Right atrium auricular region (tissue), 2 donors: ENCODE measurements at places on chromosomes 1 and 21. TPM values are rescaled to one million over a fixed set of nuclear protein-coding genes. Genes with fewer than 3 reads are reported as not detected.

The POU3F1 gene
- not detected for total RNA-seq

DNA sequence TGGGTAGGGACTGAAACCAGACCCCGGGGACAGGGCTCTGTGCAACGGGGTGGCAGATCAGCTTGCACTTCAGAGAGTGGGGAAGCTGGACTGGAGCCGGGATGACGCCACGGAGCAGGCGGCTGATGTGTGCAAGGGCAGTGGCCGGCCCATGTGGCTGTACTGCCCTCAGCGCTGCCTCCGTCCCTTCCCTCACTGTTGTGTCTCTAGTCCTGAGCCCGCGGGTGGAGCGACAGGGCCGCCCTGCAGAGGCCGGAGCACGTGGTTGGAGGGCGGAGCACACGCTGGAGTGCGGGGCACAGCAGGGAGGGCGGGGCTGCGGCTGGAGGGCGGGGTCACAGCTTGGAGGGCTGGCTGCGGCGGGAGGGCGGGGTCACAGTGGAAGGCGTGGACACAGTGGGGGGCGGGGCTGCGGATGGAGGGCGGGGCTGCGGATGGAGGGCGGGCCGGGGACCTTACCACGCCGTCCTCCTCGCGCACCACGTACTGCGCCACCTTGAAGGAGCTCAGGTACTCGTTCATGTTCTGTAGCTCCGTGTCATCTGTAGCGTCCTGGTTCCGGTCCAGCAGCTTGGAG is 52.4 kb downstream of the CHD5 start:
- no peak for DNase-seq
- peaks cover 11% of the 10 kb centered on the region for H3K4me1 ChIP-seq
- H3K27me3 ChIP-seq = no peaks in the 10 kb centered on the region
- no peak overlapping the region for H3K27ac ChIP-seq

The THEM5 gene
- total RNA-seq = not detected

DNA sequence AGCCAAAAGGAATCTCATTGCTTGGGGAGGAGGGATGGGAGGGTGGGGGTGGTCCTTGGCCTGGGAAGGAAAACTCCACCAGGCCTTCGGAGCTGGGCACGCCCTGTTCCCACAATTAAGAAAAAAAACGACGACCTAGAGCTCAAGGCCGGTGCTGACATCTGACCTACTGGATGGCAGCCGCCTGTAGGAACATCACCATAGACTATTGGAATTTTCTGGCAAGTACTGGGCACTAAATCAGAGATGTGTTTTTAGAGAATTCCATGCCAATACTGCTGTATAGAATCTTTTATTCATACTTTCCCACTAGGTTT is 729 bp downstream of the NADK start:
- H3K27ac ChIP-seq = peak overlapping the region; percentile 95
- H3K27me3 ChIP-seq = no peaks in the 10 kb centered on the region
- peak overlapping the region; percentile 77 for H3K4me3 ChIP-seq
- peaks cover 3% of the 10 kb centered on the region for H3K36me3 ChIP-seq

DNA sequence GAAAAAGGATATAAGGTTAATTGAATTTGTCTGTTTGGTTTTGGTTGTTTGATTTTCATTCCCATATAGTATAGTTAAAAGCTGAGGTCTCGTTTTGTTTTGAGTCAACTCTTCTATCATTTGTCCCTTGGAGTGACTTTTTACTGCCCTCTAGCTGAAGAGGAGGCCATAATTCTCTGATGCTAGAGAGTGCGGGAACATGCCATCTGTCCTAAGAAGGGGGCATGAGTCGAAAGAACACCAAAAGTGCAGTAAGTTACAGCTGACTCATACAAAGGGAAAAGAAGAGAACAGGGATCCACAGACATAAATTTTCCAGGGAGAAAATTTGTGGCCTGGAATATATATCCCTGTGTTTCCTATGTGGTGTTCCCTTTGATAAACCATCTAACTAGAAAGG is 4.1 kb downstream of the KRTAP21-3 start:
- no peaks in the 10 kb centered on the region for H3K36me3 ChIP-seq
- H3K27me3 ChIP-seq = no peaks in the 10 kb centered on the region
- H3K4me1 ChIP-seq = no peaks in the 10 kb centered on the region

DNA sequence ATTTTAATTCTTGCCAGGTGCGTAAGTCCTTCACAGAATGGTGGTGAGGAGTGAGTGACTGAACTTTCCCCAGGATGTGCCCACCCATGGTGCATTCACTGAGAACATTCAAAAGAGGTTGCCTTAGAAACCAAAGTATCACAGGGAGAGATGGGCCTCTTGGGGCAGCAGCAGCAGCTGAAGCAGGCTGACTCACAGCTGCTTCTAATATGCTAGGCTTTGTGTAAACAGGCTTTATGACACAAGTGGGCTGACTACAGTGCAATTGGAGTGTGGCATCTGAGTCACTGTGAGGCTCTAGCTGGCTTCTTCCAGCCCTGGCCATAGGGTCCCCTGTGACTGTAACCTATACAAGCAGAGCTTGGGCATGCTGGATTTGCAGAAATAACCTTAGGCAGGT is 12.6 kb downstream of the PIGP start:
- H3K27me3 ChIP-seq = no peaks in the 10 kb centered on the region
- DNase-seq = peak; percentile 68
- H3K36me3 ChIP-seq = no peaks in the 10 kb centered on the region
- H3K4me1 ChIP-seq = peaks cover 5% of the 10 kb centered on the region

The ITLN2 gene
- total RNA-seq = 6.3 TPM

- H3K4me1 ChIP-seq = no peaks in the 10 kb centered on the region
- no peak overlapping the region for H3K27ac ChIP-seq
Measured at GRCh38 chr1:112524251-112524650, 15.5 kb downstream of the WNT2B start.

The C1orf116 gene
- 0.07 TPM for total RNA-seq

The TMEM50A gene
- 67.2 TPM for total RNA-seq

DNA sequence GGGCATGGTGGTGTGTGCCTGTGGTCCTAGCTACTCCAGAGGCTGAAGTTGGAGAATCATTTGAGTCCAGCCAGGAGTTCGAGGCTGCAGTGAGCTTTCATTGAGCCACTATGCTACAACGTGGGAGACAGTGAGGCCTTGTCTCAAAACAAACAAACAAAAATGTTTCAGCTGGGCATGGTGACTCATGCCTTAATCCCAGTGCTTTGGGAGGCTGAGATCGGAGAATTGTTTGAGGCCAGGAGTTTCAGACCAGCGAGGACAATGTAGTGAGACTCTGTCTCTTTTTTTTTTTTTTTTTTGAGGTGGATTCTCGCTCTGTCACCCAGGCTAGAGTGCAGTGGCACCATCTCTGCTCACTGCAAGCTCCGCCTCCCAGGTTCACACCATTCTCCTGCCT is 5.0 kb upstream of the RPL5 start:
- no peaks in the 10 kb centered on the region for H3K27me3 ChIP-seq
- no peak overlapping the region for H3K4me3 ChIP-seq
- H3K4me1 ChIP-seq = no peaks in the 10 kb centered on the region

- no peak for DNase-seq
- no peak overlapping the region for H3K4me3 ChIP-seq
- H3K36me3 ChIP-seq = no peaks in the 10 kb centered on the region
- no peaks in the 10 kb centered on the region for H3K27me3 ChIP-seq
- no peak overlapping the region for H3K27ac ChIP-seq
Measured at GRCh38 chr1:46725736-46726108, 6.8 kb upstream of the EFCAB14 start.

DNA sequence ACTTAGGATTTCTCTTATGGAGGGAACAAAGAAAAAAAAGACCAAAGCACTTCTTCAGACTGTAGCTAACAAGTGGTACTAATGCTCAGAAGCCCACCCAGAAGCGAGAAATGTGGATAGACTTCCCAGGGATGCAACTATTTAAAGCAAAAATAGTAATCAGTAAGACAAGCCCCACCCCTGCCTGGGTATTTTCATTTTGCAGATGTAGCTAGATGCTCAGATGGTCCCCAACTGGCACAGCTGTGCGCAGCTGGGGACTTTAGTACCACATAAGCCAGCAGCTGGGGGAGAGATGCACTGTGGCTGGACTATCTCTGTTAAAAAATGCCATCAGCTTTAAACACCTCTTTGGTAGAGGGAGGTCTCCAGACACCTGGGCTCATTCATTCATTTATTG is 77.8 kb upstream of the SPAG17 start:
- H3K27me3 ChIP-seq = no peaks in the 10 kb centered on the region
- no peaks in the 10 kb centered on the region for H3K36me3 ChIP-seq
- no peak overlapping the region for H3K4me3 ChIP-seq
- H3K4me1 ChIP-seq = no peaks in the 10 kb centered on the region
- H3K27ac ChIP-seq = no peak overlapping the region
- no peak for DNase-seq

DNA sequence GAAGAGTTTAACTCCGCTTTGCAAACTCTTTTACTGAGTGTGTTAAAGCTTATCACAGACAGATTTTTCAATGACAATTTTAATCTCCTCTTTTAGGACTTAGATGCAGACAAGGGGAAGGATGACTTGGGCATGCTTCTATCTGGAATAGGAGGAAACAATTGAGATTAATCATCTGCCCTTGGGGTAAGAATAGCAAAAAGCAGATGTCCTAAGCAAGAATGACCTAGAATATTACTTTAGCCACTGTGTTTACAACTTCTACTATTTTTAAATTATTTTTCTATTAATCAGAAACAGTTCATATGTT is 569.0 kb upstream of the ADGRL2 start:
- H3K27ac ChIP-seq = peak overlapping the region; percentile 61
- H3K4me1 ChIP-seq = no peaks in the 10 kb centered on the region
- DNase-seq = no peak

The C1orf53 gene
- 12.1 TPM for total RNA-seq

The DISP3 gene
- total RNA-seq = not detected

The FAM167B gene
- total RNA-seq = 2.1 TPM

GRCh38 chr1:15477646-15478212 is 1.8 kb downstream of the CELA2B start:
- H3K4me1 ChIP-seq = no peaks in the 10 kb centered on the region
- no peaks in the 10 kb centered on the region for H3K27me3 ChIP-seq
- no peak overlapping the region for H3K27ac ChIP-seq
- H3K4me3 ChIP-seq = no peak overlapping the region

DNA sequence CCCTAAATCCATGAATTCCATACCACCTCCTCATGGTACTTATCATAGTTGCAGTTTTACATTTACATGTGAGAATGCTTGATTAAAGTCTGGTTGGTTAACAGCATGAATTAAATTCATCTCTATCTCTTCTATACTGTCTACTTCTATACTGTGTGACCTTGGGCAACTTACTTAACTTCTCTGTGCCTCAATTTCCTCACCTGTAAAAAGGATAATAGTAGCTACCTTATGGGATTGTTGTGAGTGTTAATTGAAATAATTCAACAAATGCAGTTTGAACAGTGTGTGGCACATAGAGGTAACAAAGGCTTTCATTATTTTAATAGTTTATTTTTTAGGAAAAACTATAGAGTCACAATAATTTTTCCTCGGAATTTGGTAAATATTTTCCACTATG is 231.3 kb downstream of the RRAGC start:
- H3K27ac ChIP-seq = no peak overlapping the region
- H3K4me3 ChIP-seq = no peak overlapping the region
- H3K36me3 ChIP-seq = no peaks in the 10 kb centered on the region
- no peak for DNase-seq
- no peaks in the 10 kb centered on the region for H3K4me1 ChIP-seq

GRCh38 chr1:184190616-184191015 is 139.1 kb downstream of the TSEN15 start:
- no peak overlapping the region for H3K27ac ChIP-seq
- peaks cover 38% of the 10 kb centered on the region for H3K4me1 ChIP-seq
- no peak for DNase-seq
- no peaks in the 10 kb centered on the region for H3K27me3 ChIP-seq
- no peaks in the 10 kb centered on the region for H3K36me3 ChIP-seq

The TBX15 gene
- 2.1 TPM for total RNA-seq

- peak overlapping the region; percentile 48 for H3K4me3 ChIP-seq
- no peaks in the 10 kb centered on the region for H3K4me1 ChIP-seq
- H3K27me3 ChIP-seq = no peaks in the 10 kb centered on the region
- H3K36me3 ChIP-seq = no peaks in the 10 kb centered on the region
- no peak for DNase-seq
Measured at GRCh38 chr1:228647523-228648444, 87.5 kb upstream of the RHOU start.

DNA sequence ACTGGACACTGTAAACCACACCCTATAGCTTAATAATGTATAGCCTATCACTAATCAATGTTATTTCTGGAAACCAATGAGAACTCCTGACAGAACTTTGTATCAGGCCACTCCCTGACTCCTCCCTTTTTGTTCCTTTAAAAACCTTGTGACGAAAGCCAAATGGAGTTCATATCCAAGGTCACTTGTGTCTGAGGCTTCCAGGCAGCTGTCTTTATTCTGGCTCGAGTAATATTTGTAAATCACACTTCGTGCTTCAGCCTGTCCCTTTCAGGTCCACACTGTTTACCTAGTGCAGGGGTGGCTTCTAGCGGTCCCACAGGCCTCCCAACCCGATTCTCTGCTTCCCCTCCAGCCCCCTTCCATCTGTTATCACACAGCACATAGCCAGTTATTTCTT is 16.2 kb upstream of the CAPN9 start:
- H3K4me1 ChIP-seq = no peaks in the 10 kb centered on the region
- peak overlapping the region; percentile 52 for H3K27ac ChIP-seq
- no peak for DNase-seq
- no peaks in the 10 kb centered on the region for H3K36me3 ChIP-seq

DNA sequence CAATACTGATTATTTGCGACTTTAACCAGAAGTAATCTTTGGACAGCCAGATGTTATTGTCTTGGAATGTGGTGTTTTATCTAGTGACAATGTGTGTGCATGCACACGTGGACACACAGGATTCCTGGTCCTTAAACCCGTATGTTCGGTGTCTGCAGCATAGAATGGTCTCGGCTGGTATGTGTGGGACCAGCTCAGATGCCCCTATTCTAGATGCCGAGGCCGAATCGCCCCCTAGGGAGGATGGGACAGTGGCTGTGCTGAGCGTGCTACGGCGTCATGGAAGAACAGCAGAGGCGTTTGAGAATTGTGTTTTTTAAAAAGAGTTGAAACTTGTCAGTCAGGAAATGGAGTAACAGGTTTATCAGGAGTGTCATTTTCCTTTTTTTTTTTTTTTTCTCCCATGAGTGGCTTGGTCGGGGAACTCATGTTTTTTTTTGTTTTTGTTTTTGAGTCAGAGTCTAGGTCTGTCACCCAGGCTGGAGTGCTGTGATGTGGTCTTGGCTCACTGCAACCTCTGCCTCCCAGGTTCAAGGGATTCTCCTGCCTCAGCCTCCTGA is 30.1 kb downstream of the SKI start:
- no peak overlapping the region for H3K27ac ChIP-seq
- no peak overlapping the region for H3K4me3 ChIP-seq
- no peaks in the 10 kb centered on the region for H3K27me3 ChIP-seq
- H3K36me3 ChIP-seq = no peaks in the 10 kb centered on the region

The CHD5 gene
- 2.0 TPM for total RNA-seq
